ENCODE measurements at places on chromosomes 5 and 9. TPM values are rescaled to one million over a fixed set of nuclear protein-coding genes. Genes with fewer than 3 reads are reported as not detected.

- no peak overlapping the region for H3K4me3 ChIP-seq
- H3K36me3 ChIP-seq, result no peaks in the 10 kb centered on the region
- H3K4me1 ChIP-seq, result no peaks in the 10 kb centered on the region
- H3K27me3 ChIP-seq, result no peaks in the 10 kb centered on the region
These were observed 100.9 kb downstream of the SMARCA2 start for GRCh38 chr9:2116073-2116472.

CAAP1 gene
- 14.0 TPM for total RNA-seq

- H3K27ac ChIP-seq, result no peak overlapping the region
- DNase-seq, result no peak
- no peaks in the 10 kb centered on the region for H3K36me3 ChIP-seq
- H3K27me3 ChIP-seq, result no peaks in the 10 kb centered on the region
These were observed 94.1 kb upstream of the TRIM32 start for GRCh38 chr9:116592970-116593369.

DNA sequence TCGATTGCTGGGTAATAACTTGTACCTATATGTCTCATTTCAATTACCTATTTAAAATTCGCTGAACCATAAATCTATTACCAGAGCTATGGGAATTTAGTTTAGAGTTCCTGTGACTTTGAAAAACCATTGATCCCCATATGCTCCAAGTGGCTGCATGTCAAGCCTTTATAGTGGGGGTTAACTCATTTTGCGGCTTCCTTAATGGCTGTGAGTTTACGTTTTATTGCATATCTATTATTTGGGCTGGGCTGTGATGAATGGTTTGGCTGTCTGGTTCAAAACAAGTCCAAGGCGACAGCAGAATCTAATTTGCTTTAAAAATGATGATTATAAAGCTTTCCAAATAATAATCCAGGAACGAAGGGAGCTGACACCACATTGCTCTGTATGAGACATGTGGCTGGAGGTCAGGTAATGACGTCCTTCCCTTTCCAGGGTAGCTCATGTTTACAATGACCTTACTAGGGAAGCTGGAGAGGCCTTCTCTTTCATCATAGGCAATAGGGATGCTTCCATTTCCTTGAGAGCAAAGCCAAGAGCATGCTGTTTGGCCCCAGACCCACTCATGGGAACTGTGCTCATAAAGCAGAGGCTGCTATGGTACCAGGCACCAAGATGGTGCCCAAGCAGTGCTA lies 258.3 kb downstream of the HSPA4 start:
- H3K4me1 ChIP-seq, result no peaks in the 10 kb centered on the region
- H3K27ac ChIP-seq, result no peak overlapping the region
- H3K4me3 ChIP-seq, result no peak overlapping the region
- DNase-seq, result no peak

MYOT gene
- 1.0 TPM for total RNA-seq

CAMK2A gene
- not detected for total RNA-seq

Measured in body of pancreas (tissue), 4 donors.